ENCODE measurements at places on chromosomes 11 and 22. TPM values are rescaled to one million over a fixed set of nuclear protein-coding genes. Genes with fewer than 3 reads are reported as not detected.

Gene OR6A2
- total RNA-seq: 0.35 TPM

Gene SART1
- 47.1 TPM for total RNA-seq

- no peak for DNase-seq
- H3K36me3 ChIP-seq: no peaks in the 10 kb centered on the region
- H3K4me1 ChIP-seq: no peaks in the 10 kb centered on the region
- no peak overlapping the region for H3K4me3 ChIP-seq
- no peak overlapping the region for H3K27ac ChIP-seq
These were observed 350.7 kb downstream of the LARGE1 start for GRCh38 chr22:33569559-33569958.

- no peak overlapping the region for H3K4me3 ChIP-seq
- no peaks in the 10 kb centered on the region for H3K4me1 ChIP-seq
- H3K27ac ChIP-seq: no peak overlapping the region
These were observed 44.1 kb upstream of the NFRKB start for GRCh38 chr11:129939510-129939909.

GRCh38 chr11:129625930-129626329 is 189.7 kb upstream of the TMEM45B start:
- H3K4me1 ChIP-seq: no peaks in the 10 kb centered on the region
- no peak overlapping the region for H3K4me3 ChIP-seq
- no peak for DNase-seq
- no peaks in the 10 kb centered on the region for H3K36me3 ChIP-seq

DNA sequence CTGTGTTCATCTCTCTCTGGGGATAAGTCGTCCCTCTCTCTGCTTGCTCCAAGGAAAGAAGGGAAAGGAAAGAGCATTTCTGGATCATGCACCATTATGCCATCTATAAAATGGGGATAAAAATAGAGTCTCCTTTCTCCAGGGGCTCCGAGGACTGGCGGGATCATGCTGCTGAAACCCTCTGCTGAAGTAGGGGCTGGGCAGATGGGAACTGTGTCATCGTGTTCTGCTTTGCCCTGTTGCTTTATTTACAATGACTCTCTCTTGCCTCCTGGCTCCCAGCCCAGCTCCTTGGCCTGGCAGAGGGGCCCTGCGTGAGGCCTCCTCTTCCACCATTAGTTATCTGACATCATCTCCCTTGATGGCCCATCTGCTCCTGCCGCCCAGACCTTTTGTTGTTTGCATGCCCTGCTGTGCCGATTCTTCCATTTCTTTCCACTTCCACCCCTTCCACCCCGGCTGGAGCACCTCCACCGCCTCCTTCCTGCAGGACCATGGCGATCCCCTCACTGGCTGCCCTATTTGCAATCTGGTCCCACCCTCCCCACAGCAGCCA is 200.9 kb downstream of the MYO18B start:
- no peak for DNase-seq
- peaks cover 13% of the 10 kb centered on the region for H3K36me3 ChIP-seq
- H3K4me1 ChIP-seq: no peaks in the 10 kb centered on the region
- H3K27me3 ChIP-seq: no peaks in the 10 kb centered on the region
